ENCODE measurements at places on chromosomes 1 and 21.
A peak's percentile ranks its signal among the peaks of the same experiment; 100 is the strongest.

DNA sequence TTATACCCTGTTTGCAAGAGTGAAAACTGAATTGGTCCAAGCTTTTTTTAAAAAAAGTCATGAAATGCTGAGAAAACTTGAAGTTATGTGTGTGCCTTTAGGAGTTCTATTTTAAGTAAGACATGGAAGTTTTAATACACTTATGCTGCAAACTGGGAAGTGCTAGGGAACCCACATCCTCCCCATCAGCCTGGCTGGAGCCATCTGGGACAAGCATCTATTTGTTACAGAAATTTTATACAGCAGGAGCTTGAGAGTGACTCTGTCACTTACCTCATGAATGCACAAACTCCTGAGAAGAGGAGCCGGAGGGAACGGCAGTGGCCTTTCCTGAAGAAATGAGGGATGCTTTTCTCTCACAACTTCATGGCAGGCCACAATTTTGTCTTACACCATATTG is 78.2 kb upstream of the SLC44A3 start:
- no peak for DNase-seq

GRCh38 chr1:79524126-79524525 is 517.6 kb upstream of the ADGRL4 start:
- no peak for DNase-seq

GRCh38 chr1:3313576-3313950 is 140.9 kb upstream of the ARHGEF16 start:
- DNase-seq, result no peak

- no peak for DNase-seq
Measured at GRCh38 chr21:17560377-17561025, 47.7 kb downstream of the CXADR start.

DNA sequence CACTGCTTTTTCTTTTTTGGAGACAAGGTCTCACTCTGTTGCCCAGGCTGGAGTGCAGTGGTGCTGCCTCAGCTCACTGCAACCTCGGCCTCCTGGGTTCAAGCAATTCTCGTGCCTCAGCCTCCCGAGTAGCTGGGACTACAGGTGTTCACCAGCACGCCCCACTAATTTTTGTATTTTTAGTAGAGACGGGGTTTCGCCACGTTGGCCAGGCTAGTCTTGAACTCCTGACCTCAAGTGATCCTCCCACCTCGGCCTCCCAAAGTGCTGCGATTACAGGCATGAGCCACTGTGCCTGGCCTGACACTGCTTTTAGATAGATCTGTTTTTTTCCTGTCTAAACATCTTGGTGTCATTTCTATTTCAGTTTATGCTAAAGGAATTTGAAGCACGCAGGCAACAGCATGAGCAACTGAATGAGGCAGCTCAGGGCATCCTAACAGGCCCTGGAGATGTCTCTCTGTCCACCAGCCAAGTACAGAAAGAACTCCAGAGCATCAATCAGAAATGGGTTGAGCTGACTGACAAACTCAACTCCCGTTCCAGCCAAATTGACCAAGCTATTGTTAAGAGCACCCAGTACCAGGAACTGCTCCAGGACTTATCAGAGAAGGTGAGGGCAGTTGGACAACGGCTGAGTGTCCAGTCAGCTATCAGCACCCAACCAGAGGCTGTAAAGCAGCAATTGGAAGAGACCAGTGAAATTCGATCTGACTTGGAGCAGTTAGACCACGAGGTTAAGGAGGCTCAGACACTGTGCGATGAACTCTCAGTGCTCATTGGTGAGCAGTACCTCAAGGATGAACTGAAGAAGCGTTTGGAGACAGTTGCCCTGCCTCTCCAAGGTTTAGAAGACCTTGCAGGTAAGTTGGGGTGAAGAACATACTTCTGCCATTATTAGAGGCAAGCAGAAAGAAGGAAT is 106.1 kb upstream of the BMP8A start:
- DNase-seq, result no peak

DNA sequence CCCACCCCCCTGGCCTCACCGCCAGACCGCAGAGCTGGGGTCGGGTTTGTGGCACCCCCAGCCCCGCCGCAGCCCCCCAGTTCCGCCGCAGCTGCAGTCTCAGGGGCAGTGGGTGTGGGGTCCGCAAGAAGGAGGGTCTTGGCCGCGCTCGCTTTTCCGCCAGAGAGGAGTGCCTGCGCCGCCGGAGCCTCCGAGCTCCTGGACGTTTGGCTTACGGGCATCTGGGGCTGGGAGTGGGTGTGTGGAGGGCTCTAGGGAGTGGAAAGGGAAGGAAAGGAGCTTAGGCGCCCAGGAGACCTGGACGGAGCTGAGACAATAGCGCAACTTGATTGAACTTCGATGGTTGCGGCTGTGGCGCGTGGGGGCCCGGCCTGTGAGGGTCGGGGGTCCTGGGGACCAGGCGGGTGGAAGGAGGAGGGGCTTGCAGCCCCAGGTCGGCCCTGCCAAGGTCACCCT is 88.8 kb upstream of the IPO9 start:
- peak; percentile 20 for DNase-seq

DNA sequence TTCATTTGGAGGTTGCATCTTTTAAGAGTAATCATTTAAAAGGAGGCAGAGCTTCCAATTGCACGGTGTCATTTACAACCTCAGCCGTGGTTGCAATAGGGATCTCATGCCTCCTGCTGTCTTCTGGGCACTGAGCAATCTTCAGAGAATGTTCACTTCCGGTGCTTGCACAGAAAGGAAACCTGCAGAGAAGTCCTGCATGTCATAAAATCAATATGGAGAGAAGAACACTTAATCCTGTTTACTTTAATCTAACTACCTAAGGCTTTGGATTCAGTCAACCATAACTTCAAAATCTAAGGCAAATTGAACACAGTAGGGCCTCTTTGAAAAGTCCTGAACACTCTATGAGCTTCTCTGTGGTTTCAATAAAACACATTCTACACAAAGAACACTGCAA is 11.3 kb upstream of the MAP10 start:
- DNase-seq, result peak; percentile 72

GRCh38 chr1:12003762-12004161 is 15.5 kb upstream of the MIIP start:
- no peak for DNase-seq

GRCh38 chr1:246208105-246208504 is 299.0 kb downstream of the SMYD3 start:
- no peak for DNase-seq

DNA sequence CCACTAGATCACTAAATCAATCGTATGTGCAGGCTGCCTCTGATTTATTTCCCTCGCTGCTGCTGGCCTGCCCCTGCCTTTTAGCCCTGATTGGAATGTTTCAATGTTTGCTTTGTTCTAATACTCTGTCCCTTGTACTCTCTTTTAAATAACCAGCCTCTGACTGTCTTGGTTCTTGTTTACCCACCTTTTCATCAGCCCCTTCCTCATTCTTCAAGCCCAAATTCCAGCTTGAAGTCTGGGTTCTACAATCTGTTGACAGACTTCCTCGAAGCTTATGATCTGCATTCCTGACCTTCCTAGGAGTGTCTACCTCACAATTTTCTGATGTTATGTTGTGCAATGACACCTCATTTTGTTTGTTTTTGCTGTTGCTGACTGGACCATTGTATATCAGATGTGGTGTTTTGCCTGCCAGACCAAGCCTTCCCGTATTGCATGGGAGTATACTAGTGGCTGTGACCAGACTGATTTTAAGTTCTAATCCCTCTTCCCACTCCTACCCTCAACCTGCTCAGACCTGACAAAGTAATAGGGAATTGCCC is 46.6 kb upstream of the APOBEC4 start:
- no peak for DNase-seq

DNA sequence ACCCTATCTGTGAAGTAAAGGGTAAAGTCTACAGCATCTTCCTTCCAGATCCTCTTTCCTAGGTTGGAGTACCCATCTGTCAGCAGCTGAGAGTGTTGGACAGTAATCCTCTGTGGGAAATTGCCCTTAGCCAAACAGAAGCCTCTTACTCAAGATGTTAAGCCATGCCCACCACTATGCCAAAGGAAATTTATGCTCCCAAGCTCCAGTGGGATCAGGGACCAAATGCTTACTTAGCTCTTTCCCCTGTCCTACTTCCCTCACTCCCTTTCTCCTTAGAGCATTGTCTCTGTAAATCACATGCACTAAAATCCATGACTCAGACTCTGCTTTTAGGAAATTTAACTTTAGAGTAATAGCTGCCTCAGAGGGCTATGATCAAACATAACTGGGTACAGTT is 254.0 kb downstream of the BRINP2 start:
- DNase-seq, result no peak

- no peak for DNase-seq
Measured at GRCh38 chr1:167512046-167512654, 6.2 kb downstream of the CD247 start.

GRCh38 chr1:15088281-15088971 is 65.1 kb upstream of the TMEM51 start:
- no peak for DNase-seq

DNA sequence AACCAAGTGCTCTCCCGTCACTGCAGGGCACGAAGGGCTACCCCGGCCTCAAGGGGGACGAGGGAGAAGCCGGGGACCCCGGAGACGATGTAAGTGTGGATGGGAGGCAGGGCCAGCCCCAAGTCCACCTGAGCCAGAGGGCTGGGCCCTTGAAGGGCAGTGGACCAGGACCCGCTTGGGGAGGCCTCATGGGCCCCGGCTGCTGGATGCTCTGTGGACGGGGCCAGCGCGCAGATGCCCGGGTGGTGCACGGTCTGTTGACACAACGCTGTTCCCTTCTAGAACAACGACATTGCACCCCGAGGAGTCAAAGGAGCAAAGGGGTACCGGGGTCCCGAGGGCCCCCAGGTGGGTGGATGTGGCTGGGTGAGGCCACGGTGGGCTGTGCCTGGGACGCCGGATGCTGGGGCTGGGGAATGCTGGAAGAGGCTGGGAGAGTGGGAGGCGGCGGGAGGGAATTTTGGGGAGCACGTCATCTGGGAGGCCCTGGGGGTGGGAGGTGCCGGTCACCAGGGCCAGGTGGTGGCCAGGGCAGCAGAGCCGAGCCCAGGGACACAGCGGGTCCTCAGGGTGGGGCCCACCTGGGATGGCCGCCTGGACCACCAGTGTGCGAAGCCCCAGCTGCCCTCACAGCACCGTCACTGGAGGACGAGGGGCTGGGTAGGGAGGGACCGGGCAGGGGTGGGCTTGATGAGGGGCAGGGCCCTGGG is 17.5 kb downstream of the COL6A1 start:
- no peak for DNase-seq

GRCh38 chr1:156359973-156360372 is 9.0 kb upstream of the RHBG start:
- DNase-seq, result peak; percentile 71

GRCh38 chr1:31054349-31054748 is 11.2 kb downstream of the PUM1 start:
- no peak for DNase-seq

DNA sequence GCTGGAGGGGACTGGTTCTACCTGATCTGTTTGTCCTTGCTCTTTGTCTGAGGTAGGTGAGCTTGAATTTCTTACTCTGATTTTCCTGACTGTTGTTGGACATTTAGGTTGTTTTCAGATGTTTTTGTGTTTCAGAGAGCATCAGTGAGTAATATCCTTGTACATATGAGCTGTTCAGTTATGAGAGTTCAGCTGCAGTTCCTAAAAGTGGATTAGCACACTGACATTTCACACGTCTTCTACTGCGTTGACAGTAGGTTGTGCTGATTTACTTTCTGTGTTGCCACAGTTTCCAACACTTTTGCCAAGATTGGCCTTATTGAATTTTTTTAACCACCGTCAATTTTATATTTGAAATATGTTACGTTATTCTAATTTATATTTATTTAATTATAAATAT is 27.7 kb downstream of the CXADR start:
- DNase-seq, result no peak

- peak; percentile 30 for DNase-seq
Measured at GRCh38 chr1:214303141-214303930, 22.4 kb downstream of the SMYD2 start.

DNA sequence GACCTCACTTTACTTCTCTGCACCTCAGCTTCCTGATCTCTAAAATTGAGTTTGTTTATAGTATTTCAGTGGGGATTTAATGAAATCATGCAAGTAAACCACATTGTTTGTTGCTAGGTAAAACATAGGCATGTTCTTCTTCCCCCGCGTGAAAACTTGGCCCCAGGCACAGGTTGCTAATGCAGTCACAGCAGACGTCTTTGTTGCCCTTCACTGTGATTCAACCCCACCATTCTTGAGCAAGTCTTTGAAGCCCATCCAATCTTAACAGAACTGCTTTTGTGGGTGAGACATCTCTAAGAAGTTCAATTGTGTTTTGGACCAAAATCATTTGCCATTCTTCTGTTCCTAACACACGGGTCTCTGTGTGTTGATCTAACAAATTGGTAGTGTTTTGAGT is 185.5 kb downstream of the ZNF281 start:
- DNase-seq, result no peak

DNA sequence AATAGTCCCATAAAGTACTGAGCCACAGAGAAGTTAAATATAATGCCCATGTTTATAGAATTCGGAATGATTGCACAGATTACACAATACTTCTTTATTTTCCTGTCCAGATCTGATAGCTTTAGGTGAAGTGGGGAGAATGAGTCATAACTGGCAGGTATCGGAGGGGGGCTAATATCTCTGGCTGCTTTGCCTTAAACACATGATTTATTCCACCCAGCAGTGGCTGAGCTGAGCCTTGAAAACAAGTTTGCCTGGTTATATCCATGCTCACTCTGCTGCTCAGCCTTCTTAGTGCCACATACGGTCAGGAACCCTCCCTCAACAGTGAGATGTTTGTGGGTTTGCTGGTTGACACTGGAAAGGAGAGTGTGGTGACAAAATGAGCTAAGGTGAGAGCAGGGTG is 119.7 kb upstream of the ZNF648 start:
- no peak for DNase-seq

GRCh38 chr1:223794136-223794880 is 51.4 kb downstream of the TP53BP2 start:
- DNase-seq, result no peak

- no peak for DNase-seq
Measured at GRCh38 chr1:228022571-228023293, 15.9 kb downstream of the WNT3A start.

DNA sequence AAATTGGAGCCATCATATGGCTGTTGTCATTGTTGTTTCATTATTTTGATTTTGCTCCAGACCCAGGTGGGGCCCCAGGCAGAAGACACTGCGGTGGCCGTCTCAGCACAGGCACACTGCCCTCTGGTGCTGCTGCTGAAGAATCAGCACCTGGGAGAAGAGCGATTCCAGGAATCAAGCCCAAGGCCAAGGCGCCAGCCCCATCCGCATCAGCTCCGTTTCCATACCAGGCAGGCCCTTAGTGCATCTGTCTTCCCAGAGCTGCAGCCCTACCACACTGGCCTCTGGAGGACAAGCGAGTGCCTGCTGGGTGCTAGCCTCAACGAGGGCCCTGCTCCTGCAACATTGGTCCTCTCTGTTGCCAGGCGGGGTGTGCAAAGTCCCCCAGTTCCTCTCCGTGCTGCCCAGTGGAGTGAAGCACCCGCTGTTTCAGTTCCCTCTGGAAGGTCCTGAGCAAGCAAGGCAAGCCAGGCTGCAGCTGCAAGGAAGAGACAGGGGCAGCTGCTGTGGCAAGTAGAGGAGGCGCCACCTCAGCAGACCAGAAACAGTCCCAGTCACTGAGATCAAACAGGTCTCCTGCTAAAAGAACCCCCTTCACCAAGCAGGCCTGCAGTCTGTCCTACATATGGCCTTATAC is 5.2 kb downstream of the GRIK3 start:
- no peak for DNase-seq

All from Kasumi-1 (cell line).